Mammary epithelial cell (primary cell): ENCODE measurements at places on chromosomes 6 and 20. TPM values are rescaled to one million over a fixed set of nuclear protein-coding genes. Genes with fewer than 3 reads are reported as not detected.
A peak's percentile ranks its signal among the peaks of the same experiment; 100 is the strongest.

The PRSS16 gene
- polyA plus RNA-seq: 11.9 TPM

The PHACTR2 gene
- polyA plus RNA-seq: 15.0 TPM

The LST1 gene
- not detected for polyA plus RNA-seq

The APOBEC2 gene
- polyA plus RNA-seq: not detected

The SLC22A3 gene
- polyA plus RNA-seq: 0.52 TPM

The EFCAB8 gene
- not detected for polyA plus RNA-seq

The RAMACL gene
- 0.15 TPM for polyA plus RNA-seq

The CST5 gene
- 0.14 TPM for polyA plus RNA-seq

The KCNG1 gene
- polyA plus RNA-seq: 19.2 TPM

DNA sequence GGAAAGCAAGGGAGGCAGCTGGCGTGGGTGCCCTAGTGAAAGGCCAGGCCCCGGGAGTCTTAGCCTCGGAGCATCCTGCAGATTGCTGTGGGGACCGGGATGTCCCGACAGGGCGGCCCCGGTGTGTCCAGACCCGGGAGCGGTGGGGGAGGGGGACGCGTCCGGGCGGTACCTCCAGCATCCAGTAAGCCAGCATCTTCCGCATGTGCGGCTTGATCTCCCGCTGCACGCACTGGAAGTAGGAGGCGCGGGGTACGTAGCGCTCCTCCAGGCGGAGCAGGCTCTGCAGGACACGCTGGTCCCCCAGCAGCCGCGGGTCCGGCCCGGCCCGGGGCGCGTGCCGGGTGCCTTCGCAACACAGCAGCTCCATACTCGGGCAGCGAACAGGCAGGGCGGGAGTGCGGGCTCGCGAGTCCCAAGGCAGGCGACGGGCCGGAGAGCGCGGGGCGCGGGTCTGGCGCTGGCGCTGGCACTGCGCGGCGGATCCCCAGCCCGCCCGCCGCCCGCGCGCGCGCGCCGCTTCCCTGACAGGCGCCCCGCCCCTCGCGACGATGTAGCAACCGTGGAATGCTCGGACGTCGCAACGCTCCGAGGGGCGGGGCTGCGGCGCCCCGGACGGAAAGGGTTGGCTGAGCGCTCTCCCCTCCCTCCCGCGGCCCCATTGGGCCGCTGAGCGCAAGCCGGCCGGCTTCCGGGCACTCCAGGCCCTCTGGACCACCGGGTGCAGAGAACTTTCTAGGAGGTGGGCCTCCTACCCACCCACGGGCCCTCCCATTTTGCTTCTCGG is at the start of gene CCND3:
Gene CCND3, minus strand, starts transcription at position 529 of the 787 bp plus-strand sequence. Its CDS starts 159 bp downstream, at position 370.
- peak; percentile 90 for DNase-seq

DNA sequence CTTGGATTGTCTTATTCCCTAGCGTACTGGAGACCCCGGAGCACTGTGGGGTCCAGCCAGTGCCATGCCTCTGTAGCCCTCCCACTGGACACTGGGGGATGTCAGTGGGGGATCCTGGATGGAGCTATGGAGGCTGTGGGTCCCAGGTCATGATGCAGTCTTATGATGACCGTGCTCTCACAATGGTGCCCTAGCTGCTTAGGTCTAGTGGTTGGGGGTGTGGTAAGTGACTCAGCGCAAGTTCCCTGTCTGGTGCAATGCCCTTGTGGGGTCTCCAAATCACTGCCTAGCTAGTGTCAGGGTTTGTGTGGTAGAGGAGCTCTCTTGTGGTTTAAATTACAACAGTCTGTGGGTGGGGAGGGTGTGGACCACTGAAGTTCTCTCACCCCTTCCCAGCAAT is 135.4 kb downstream of the CDC5L start:
- no peak for DNase-seq

DNA sequence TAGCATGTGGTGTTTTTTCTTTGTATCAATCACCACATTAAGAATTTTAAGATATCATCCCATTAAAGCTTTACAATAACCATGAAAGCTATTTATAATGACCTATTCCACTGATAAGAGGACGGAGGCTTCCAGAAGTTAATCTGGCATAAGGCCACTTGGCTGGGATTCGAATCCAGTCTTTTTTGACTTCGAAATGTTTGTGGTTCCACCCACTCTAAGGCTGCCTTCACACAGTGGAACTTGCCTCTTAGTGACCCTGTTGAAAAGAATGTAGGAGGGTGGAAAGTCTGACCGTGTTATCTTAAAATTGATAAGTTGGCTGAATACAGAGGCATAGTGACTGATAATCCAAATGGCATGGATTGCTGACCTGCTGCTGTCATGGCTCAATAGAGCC is 959.7 kb downstream of the KIF16B start:
- no peak for DNase-seq

GRCh38 chr20:3698591-3699001 is 13.8 kb downstream of the SIGLEC1 start:
- DNase-seq: no peak

- no peak for DNase-seq
These were observed 5.3 kb downstream of the RAB32 start for GRCh38 chr6:146548898-146549374.

- no peak for DNase-seq
These were observed 162.0 kb downstream of the BTBD9 start for GRCh38 chr6:38477680-38478260.

DNA sequence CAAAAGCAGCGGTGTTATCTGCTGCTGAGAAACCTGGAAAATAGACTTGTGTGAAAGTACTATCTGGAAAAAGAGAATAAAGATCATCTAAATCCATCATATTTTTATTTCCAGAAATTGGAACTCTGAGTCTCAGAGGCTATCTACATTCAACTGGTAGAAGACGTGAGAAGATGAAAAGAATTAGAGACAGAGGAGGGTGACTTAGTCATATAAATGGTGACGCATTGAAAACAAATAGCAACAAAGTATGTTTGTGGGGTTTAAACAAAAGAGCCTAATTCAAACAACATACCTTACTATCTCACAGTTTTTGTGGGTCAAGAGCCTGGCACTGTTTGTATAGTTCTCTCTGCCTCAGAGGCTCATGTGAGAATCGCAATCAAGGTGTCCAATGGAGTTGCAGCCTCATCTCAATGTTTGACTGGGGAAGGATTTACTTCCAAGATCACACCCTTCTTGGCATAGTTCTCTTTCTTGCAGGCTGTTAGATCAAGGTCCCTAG is 757.1 kb upstream of the SLC35B3 start:
- DNase-seq: no peak

DNA sequence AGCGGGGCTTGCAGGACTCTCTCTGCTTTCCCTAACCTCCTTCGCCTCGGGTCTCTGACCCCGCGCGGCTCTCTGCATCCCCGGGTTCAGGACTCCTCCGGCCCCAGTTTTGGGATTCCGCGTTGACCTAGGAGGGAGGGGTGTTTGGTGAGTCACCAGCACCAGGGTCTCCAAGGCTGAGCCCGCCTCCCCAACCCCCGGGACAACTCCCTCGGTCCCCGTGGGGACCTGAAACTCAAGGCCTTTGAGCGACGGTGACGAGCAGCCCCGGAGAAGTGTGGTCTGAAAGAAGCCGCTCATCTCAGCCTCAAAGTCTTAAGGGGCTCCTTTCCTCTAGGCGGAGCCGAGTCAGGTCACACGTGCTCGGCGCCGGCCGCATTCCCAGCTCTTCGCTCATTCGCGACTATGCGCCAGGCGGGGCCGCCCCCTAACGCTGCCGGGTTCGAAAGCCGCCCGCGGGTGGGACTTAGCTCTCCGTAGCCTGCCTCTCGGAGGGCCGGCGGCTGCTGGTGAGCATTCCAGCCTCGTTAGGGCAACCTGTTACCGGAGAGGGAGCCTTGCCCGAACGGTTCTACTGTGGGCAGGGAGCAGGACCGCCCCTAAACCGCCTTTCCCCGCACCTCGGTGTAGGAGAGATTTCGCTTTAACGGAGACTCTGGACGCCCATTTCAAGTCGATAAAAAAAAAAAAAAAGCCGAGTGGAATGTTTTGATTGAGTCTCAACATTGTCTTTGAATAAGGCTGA is 3.0 kb upstream of the PRDM13 start:
- DNase-seq: no peak

- no peak for DNase-seq
These were observed 17.6 kb downstream of the ADGRF5 start for GRCh38 chr6:46904117-46904516.

GRCh38 chr6:11875325-11876109 is 96.9 kb upstream of the ADTRP start:
- DNase-seq: no peak

- no peak for DNase-seq
These were observed 132.1 kb upstream of the FAM184A start for GRCh38 chr6:119210596-119210995.

DNA sequence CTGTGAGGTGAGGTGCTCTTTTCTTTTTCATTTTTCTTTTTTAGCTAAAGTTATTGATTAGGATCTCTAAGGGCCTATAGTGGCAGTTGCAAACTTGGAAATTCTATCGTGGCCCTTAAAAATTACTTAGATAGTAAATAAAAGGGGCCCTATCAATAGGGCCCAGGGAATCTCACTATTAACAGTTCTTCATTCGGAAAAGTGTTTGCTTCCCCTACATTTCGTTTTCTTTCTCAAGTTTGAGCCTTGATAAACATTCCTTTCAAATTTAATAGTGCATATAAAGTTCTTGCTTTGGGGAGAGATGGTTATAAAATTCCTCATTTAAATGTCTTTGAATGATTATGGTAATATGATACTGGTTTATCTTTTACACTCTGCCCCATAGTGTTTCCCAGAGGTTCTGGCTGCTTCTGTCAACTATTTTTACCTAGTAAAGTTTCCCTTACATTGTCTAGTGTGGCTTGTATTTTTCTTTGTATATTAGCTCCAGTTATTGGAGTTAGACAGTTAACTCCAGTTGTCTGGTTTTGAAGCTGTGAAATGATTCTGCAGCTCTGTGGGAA is 70.4 kb upstream of the GLP1R start:
- DNase-seq: no peak

DNA sequence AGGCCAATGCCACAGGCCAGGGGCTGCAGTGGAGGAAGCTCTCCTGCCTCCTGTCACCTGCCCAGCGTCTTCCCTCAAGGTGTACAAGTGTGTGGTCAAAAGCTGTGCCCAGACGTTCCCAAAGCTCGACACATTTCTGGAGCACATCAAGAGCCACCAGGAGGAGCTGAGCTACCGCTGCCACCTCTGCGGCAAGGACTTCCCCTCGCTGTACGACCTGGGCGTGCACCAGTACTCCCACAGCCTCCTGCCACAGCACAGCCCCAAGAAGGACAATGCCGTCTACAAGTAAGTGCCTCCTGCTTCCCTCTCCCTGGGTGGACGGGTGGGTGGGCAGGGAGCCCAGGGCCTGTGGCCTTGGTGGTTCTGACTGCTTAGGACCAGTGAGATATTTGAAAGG is 38.2 kb downstream of the ZNF341 start:
- DNase-seq: no peak

DNA sequence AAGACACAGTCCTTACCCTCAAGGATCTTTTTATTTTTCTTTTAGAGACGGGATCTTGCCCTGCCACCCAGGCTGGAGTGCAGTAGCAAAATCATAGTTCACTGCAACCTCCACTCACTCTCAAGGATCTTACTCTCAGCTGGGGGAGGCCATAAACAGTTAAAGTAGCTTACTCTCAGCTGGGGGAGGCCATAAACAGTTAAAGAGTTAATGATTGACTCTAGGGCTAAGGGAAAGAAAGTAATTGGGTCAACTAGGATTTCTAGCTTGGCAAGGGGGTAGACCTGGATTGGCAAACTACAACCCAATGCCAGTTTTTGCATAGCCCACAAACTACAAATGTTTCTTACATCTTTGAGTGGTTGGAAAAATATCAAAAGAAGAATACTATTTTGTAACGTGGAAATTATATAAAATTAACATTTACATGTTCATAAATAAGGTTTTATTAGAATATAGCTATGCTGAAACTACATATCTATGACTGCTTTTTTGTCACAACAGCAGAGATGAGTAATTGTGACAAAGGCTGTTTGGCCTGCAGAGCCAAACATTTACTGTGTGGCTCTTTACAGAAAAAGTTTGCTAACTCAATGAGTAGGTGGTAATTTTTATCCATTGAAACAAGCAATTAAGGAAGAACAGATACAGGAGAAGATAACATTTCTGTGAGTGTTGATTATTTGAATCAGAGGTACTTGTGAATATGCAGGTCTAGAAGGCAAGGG is 46.4 kb downstream of the PTPRA start:
- no peak for DNase-seq

DNA sequence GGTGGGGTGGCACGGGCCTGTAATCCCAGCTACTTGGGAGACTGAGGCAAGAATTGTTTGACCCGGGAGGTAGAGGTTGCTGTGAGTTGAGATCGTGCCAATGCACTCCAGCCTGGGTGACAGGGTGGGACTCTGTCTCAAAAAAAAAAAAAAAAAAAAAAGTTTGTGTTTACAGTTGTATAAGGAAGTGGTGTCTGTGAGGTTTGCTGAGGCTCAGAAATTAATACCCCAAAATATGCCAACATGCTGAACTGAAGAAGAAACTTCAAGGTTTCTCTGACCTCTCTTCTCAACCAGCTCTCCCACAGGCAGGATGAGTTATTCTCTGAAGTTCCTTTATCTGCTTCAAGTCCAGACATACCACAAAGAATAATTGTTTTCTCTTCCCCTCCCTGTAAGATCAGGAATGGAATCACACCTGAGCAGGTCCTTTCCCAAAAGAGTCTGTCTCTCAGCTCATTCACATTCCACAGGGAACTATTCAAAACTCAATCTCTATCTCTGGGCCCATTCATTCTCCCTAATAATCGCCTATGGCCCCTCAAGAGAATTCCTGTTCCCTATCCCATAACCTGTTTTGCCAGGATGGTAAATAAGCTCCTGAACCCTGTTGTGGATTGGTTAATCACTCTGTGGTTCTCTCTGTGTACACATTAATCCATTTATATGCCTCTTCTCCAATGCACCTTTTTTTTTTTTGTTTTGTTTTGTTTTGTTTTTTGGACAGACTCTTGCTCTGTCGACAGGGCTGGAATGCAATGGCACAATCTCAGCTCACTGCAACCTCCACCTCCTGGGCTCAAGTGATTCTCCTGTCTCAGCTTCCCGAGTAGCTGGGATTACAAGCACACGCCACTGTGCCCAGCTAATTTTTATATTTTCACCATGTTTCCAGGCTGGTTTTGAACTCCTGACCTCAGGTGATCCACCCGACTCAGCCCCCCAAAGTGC is 17.4 kb upstream of the KIFC1 start:
- peak; percentile 41 for DNase-seq

DNA sequence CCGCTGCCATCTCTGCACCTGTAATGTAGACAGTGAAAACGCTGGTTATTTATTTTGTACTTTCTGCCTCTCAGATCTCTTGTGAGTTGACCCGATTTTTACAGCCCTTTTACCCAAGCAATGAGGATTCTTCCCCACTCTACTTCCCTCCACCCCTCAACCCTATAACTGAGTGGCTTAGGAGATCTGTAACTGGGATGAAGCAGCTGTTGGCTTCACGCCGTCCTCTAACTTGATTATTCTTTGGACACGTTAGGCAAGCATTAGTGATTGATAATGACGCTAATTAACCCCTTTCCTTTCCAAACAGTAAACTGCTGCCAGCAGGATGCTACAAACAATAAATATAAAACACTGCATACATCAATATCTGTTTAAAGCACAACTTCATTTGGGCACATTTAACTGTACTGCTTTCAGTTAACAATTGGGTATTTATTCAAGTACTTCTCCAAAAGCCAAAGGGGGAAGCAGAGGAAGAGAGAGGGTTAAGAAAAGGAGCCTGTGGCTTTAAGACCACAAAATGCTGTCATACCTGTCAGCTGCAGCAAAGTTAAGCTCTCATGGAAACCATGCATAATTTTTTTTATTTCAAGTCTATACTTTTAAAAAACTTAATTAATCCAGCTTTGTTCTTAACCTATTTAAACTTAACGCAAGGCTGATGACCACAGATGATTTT is 21.2 kb downstream of the TFAP2A start:
- no peak for DNase-seq
